Activated T-helper 1 cell treated with anti-CD3 and anti-CD28 coated beads, Interleukin-12 subunit alpha, Interleukin-12 subunit beta, Interleukin-2, Interleukin-4 antibody, amounts not matched to agents 30 ng/mL and 10 ng/mL and 1 ng/mL, durations not matched to agents 14 hours and 24 hours and 36 hours (primary cell): ENCODE measurements at places on chromosomes 5 and 9.

DNA sequence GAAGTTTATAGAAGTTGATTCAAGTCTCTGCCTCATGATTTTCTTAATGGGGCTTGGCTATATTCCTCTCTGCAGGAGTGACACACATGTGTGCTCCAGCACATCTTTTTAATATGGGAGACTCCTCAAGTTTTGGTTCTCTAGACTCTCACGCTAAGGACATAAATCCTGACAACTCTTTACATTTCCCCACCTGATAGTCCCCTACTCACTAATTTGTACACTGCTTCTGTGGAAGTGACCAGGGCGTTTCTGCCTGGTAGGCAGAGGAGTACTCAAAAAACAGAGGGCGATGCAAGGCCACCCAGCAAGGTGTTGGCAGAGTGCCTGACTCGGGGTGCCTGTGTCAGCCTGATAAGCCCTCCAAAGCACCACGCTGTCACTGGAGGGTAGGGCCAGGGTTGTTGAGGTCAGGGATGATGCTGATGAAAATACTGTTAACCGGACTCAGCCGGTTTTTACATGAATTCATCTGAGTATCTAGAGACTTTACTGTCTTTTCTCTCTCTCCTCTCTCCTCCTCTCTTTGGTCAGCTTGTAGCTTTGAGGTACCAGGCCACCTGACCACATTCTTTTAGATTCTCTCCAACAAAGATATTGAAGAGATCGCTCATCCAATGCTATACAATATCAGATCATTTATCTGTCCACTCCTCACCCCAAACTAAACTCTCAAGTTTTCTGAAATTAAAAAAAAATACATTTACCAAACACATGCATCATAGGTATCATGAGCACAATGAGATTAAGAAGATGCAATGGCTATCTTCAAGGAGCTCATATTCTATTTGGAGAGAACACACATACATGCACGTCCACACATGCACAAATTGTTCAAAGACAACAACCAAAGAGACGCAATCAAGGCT, 205.2 kb downstream of the PIK3R1 start:
- no peak for DNase-seq

- no peak for DNase-seq
Measured at GRCh38 chr5:162801235-162801634, 636.2 kb upstream of the CCNG1 start.

GRCh38 chr5:7436521-7436920, 40.6 kb downstream of the ADCY2 start:
- DNase-seq = no peak

GRCh38 chr5:164893071-164893470, 1387.7 kb downstream of the MAT2B start:
- no peak for DNase-seq

- DNase-seq = no peak
Measured at GRCh38 chr9:13728917-13729811, 449.7 kb upstream of the MPDZ start.

DNA sequence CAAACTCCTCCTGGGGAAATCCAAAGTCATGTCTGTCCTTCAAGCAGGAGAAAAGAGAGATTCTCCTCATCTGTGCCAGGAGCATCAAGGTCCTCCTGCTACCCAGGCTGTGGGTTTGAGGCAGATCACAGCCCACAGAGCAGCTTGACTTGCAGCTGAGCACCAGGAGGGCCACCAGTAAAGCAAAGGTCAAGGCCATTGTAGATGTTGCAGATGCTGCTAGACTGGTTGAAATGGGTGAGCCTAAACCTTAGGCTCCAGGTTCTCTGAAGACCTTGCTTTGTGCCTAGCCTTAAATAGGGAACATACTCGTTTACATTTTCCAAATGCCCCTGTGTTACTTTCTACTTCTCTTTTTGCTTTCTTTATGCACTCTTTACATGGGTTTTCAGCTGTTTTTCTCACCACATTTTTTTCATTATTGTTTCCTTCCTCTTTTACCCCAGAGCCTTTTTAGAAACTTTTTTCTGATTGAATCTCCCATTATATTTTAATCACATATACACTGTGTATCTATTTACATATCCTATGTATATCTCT, at the start of gene IFNA2:
Gene IFNA2, minus strand, starts transcription at position 268 of the 540 bp plus-strand sequence. Its CDS starts 69 bp downstream, at position 199.
- DNase-seq = no peak

- DNase-seq = no peak
Measured at GRCh38 chr5:159965031-159965837, 43.7 kb upstream of the TTC1 start.

DNA sequence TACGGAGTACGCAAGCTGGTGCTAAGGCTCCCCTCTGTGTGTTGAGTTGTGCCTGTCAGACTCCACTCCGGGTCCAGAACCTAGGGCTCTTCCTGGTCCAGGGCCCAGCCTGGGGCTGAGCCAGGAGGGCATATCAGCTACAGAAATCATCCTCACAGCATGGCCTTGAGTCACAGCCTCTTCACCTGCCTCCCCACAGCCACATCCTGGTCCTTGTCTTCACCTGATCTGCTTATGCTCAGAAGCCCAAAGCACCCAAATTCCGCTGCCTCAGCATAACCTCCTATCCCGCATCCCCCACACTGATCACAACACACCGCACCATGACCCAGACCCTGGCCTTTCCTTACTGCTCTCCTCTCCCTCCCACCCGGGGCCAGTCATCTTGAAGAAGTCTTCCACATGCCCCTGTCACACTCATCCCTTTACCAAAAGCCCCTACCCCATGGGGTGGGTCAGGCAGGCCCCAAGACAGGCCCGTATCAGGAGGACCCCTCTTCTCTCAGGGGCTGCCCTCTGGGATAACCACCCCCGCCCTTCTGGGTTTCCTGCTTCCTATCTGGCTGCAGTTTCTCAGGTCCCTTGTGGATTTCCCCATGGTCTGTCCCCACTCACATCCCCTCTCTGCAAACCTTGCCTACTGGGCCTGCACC, 1.3 kb upstream of the IL3 start:
- DNase-seq = no peak

GRCh38 chr9:34380511-34381315, 4.0 kb upstream of the MYORG start:
- peak; percentile 69 for DNase-seq

GRCh38 chr5:133945568-133945967, 22.9 kb downstream of the C5orf15 start:
- DNase-seq = no peak

GRCh38 chr9:78835928-78836450, 539.1 kb downstream of the PSAT1 start:
- no peak for DNase-seq

DNA sequence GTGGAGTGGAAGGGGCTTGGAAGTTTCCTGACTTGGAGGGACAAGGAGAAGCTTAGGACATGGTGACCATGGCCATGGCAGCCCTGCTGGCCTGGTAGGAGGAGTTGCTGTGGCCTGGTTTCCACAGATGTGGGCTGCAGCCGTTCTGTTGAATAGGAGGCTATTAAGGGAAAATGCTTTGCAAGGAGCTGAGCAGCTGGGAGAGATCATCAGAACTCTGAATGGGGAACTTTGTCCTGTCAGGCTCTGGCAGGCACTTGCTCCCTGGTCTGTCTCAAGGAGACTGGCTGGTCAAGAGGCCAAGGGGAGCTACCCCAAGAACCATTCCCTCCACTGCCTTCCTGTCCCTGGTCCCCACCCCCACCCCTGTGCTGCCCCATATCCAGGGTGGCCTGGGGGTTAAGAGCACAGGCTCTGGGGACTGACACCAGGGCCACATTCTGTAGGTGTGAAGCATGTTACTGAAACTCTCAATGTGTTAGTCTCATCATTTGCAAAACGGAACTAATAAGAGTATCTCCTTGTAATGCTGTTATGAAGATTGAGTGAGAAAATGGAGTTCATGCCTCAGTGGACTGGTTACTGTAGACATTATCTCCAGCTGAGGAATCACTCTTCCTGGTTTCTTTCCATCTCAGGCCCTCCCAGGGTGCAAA, 84.0 kb upstream of the ARAP3 start:
- DNase-seq = no peak

GRCh38 chr9:97632248-97632984, 752 bp downstream of the TSTD2 start:
- DNase-seq = peak; percentile 2

GRCh38 chr5:179610109-179610902, 13.2 kb downstream of the HNRNPH1 start:
- DNase-seq = no peak

- no peak for DNase-seq
Measured at GRCh38 chr9:113381909-113382411, 5.2 kb upstream of the HDHD3 start.

- no peak for DNase-seq
Measured at GRCh38 chr5:98514215-98514614, 259.2 kb upstream of the RGMB start.

DNA sequence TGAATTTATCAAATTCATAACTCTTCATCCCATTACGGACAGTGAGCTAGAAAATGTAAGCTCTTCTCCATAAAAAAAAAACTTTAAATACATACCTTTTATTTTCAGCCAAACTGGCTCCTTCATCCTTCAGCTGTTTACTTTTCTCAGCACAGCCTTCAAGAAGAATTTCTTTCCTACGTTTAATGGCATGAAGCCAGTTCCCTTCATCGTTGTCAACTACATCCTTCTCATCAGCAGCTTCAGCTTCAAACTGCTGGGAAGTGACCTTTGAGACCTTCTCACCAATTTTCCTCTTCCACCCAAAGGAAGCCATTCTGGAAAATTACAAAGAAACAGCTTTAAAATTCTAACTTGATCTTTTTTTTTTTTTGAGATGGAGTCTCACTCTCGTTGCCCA, 9.1 kb downstream of the TTC33 start:
- no peak for DNase-seq

DNA sequence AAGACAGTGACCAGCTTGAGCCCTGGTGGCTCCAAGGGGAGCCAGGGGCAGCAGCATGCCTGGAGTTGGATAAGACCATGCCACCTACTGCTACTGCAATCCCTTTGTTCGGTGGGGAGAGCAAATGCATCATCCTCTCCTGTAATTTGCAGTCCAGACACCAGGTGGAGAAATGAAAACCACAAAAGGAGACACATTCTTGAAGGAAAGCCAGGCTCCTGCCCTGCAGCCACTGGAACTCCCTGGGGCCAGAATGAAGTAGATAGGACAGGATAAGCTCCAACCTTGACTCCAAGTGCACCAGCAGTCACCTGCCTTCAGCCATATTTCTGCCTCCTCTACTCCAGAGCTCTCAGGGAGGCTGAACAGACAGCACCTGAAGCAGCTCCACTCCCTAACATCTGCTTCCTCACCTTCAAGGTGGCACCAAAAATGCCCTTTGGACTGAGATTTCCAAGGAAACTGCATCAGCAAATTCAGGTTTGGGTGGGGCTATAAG, 65.1 kb upstream of the IQGAP2 start:
- DNase-seq = peak; percentile 36

DNA sequence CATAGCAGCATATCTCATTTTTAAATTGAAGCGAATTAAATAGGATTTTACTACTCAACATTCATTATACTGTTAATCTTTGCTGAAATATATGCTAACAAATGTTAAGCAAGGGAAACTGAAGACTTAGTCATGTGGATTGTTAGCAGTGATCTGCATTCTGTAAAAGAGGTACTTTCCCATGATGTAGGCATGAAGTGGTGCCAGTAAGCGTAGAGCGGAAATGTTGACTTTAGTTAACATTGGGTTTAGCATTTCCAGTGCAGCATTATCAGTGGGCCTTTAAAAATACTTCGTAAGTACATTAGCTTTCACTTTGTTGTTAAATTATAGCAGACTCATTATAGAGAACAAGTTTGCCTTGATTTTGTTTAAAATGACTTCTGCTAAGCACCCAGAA, 130.3 kb downstream of the CDC42SE2 start:
- DNase-seq = peak; percentile 56

DNA sequence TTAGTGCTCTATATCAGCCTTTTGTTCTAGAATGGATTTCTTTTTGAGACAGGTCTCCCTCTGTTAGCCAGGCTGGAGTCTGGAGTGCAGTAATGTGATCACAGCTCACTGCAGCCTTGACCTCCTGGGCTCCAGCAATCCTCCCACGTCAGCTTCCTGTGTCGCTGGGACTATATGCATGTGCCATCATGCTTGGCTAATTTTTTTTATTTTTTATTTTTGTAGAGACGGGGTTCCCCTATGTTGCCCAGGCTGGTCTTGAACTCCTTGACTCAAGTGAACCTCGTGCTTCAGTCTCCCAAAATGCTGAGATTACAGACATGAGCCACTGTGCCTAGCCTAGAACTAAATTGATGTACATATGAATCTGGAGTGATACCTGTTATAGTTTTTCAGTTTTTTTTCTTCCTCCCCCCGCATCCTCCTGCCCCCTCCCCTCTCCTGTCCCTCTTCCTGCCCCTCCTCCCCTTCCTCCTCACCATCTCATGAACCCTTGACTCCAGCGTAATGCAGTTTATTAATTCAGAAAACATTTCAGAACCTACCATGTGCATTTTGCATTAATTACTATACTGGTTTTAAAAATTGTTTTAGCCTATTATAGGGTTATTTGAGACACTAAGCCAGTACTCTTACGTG, 37.4 kb upstream of the TNFAIP8 start:
- no peak for DNase-seq

DNA sequence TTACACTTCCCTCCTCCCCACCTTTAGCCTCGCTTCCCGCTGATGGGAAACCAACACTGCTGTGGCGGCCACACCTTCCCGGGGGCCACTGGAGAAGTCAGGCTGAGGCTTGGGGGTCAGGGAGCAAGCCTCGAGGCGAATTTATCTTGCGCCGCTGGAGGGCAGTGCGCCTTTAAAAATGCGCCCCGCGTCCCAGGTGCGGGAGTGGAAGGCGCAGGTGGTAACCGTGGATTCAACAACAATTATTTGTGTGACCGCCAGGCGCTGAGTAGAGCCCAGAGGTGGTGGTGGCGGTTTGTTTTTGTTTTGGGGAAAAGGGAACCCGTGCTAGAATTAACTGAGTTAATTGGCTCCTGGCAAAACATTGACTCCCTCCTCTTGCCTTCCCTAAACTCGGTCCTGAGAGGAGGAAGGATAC, 1.1 kb downstream of the CFAP77 start:
- peak; percentile 63 for DNase-seq

DNA sequence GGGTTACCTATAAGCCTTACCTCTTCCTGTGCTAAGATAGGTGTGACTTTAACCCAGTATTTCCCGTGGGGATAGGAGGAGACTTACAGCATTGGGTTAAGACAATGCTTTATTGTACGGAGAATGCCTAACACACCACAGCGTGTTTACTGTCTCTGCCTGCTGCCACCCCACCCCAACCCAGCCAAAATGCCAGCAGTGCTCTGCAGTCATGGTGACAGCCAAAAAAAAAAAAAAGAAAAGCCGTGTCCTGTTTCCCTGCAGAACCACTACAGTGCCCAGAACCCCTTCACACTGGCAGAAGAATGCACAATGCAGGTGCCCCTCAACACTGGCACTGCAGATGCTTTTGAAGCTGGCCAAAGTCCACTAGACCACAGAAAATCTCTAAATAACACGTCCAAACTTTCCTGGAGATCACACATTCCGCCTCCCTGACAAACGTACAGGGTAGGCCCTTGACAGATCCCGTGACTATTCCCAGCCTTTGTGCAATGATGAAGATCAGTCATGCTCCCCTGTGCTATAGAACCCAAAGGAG, 102.2 kb downstream of the SERINC5 start:
- DNase-seq = no peak

GRCh38 chr5:129245489-129245888, 150.9 kb downstream of the ISOC1 start:
- DNase-seq = no peak

DNA sequence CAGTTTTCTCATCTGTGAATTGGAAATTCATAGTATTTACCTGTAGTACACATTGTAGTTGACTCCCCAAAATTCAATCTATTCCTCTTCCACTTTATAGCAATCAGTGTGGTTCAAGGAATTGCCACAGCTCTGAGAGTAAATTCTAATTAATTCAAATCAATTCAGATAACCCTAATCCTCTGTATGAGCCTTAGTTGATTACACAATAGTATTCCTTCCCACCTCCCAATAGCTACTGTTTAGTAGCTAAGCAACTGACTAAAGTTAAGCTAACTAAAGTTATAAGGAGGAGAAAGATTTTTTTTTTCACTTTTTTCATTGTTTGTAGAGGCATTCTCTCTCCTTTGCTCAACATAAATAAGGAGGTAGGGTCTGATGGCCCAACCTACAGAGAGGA, 77.5 kb downstream of the ARRDC3 start:
- DNase-seq = no peak
